Activated CD4-positive, alpha-beta T cell treated with anti-CD3 and anti-CD28 coated beads, Interleukin-2, amount 50 U/mL, for 4 hours (primary cell): ENCODE measurements at places on chromosomes 7 and 10.

GRCh38 chr10:15113766-15114165 is 16.6 kb downstream of the RPP38 start:
- no peak for DNase-seq

- no peak for DNase-seq
These were observed 16.8 kb upstream of the GNAT3 start for GRCh38 chr7:80528689-80529088.

DNA sequence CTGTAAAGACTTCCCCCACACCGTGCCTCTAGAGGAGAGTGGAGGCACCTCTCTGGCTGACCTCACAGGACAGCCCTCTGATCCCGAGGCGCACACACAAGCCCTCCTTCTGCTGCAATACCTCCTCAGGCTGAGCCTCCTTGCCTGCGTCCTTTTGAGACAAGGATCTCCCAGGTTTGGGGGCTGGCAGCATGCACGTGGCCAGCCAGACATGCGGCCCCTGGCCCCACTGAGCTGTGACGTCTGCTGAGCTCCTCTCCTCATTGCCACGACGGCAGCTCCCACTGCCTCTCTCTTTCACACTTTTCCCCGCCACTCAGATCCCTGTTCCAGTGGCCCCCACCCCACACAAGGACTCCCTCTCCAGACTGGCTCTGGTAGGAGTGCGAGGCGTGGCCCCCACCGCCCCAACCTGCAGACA is 12.2 kb upstream of the DNAAF5 start:
- no peak for DNase-seq

GRCh38 chr10:42963312-42963711 is 113.6 kb upstream of the RET start:
- DNase-seq = no peak

DNA sequence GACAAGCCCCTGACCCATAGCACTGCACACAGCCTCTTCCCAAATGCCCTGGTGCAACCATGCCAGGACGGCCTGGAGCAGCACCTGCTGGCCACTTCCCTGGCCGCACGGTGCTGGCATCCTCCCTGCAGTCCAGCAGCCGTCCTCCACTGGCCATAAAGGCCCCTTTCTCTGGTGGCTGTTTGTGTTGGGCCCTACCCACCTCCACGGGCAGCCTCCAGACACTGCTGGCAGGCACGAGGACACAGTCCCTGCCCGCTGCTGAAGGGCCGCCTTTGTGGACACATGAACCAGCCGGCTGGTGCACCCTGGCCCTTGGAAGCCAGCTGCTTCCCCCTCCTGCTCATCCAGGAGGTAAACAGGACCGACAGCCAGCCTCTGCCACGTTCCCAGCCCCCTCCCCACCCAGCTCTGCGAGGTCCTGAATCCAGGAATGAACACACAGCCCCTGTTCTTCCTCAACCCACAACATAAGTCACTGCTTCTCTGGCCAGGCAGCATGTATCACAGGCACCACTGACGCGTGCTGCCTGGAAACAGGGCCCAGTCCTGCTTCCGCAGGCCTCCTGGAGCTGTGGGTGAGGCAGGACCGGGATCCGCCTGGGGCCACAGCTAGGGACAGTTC is 43.8 kb downstream of the SPOCK2 start:
- DNase-seq = no peak

- DNase-seq = no peak
These were observed 96.9 kb downstream of the XRCC2 start for GRCh38 chr7:152579070-152579469.

DNA sequence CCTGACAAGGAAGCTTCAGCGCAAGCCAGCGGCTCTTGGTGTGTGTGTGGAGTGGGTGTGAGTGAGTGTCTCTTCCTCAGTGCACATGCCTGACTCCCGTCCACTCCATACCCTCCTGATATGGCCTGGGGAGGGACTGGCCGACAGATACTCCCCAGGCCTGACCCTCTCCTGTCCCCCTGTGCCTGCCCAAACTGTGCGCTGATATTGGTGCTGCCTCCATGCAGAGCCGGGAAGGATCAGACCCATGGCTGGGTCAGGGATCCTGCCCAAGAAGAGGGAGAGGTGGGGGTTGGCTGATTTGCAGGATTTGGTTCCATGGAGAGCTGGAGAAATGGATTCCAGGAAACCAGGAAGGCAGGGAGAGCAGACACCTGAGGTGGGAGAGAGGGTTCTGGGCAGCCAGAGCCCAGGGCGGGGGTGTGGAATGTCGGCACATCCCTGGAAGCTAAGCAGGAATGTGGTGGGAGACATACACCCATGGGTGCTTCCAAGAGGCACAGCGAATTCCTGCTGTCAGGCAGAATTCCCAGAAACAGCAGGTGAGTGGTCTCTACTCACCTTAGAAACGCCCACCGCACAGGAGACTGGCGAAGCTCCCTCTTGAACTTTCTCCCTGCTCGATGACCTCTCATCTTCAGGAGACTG is 6.3 kb downstream of the CALML5 start:
- DNase-seq = no peak

DNA sequence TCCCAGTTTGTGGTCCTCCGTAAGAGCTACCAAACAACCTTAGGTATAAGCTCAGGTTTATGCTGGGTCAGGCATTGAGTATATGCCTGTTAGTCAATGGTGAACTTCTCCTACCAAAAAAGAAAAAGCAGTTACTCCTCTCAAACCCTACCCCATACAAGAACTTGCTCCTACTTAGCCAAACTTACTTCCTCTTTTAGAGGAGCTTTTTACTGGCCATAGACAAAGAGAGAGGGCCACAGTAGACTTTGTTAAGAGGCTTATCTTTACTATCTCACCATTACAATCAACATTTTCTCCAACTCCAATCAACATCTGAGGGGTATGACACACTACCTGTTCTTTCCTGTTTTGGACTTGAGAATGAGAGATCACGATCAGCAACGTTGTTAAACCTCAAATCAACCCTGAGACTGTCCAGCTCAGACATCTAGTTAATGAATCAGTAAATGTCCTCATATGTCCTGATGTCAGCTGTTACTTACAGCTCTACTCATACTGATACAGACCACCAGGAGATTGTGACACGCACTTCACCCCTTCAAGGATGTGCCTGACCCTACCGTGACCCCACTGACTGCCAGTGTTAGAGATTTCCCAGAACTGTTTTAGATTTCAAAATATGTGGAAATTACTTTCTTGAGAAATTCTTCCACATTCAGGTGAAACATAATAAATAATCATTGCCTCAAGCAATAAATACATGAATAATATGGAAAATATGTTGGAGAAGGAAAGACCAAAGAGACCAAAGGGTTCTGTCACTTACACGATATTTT is 18.4 kb upstream of the CCDC71L start:
- DNase-seq = no peak

GRCh38 chr7:157522189-157522588 is 185.4 kb downstream of the DNAJB6 start:
- no peak for DNase-seq

DNA sequence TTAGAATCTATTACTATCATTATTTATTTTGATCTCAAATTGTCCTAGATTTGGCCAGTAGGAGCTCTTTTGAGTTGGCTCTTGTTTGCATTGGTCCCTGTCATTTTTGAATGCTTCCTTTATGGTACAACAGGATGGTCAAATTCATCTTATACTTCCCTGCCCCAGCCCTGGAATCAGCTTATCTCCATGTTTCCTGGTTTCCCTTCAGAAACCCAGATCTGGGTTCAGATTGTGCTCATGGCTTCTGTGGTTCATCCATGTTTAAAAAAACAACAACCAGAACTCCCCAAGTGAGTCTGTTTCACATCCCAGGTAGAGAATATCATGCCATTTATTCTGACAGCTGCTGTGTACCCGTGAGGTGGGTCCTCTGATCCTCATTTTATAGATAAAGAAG is 10.6 kb downstream of the ZFYVE27 start:
- no peak for DNase-seq

- DNase-seq = no peak
These were observed 58.8 kb upstream of the PNLIP start for GRCh38 chr10:116486770-116487448.

DNA sequence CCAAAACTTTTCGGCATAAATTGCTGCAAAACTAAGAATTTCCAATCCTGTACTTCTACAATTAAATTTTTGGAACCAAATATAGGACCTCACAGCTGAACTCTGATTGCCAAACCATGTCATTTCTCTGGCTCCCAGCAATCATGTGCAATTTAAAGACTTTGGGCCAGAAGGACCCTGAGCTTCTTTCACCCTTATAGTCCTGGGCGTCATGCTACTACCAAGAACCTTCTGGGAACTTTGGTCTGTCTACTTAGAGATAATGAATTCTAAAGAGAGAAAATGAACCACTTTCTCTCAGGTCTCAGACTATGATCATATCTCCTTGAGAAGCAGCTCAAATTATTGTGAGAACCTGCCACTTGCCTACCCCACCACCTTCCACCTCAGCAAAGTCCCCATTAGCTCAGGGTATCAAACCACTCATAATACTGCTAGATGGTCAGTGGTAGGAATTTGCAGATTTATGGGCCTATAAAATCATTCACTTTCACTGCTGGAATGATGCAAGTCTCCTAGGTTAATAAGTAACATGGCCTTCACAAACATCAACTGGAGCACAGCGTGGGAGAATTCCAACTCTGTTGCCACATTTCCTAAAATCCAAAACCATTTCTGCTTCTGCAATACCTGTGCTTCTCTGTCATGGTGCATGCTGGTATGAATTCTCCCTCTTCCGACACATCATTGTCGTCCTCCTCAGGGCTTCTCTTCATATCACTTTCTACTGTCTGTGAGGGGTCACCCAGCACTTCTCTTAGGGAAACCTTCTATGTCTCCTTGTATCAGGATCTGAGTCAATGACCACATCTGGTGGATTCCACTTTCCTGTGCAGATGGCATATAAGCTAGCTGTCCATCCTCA is 6.6 kb upstream of the WDR91 start:
- no peak for DNase-seq

GRCh38 chr10:4199196-4199595 is 414.2 kb upstream of the KLF6 start:
- DNase-seq = no peak

- DNase-seq = no peak
These were observed 84.2 kb downstream of the REEP3 start for GRCh38 chr10:63605197-63605967.

- no peak for DNase-seq
These were observed 1.7 kb upstream of the VENTX start for GRCh38 chr10:133235932-133236331.
